ENCODE measurements at places on chromosomes 3 and 15.
A peak's percentile ranks its signal among the peaks of the same experiment; 100 is the strongest.

GRCh38 chr3:193829781-193830180 is 236.8 kb downstream of the OPA1 start:
- peak; percentile 57 for DNase-seq

DNA sequence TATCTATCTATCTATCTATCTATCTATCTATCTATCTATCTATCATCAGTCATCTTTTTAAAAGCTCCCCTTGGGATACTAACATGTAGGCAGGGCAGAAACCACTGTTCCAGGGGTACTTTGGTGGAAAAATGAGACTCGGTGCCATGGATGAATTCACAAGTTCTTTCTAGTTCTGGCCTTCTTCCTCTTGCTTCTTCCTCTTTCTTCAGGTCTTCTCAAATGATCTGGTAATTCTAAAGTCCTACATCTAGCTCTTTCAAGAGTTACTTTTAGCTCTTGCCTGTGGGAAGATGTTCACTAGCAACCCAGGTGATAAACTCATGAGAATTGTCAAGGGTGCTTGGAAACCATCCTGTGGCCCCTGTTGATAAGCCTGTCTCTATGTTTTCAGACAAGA is 168.5 kb upstream of the TBC1D5 start:
- no peak for DNase-seq

DNA sequence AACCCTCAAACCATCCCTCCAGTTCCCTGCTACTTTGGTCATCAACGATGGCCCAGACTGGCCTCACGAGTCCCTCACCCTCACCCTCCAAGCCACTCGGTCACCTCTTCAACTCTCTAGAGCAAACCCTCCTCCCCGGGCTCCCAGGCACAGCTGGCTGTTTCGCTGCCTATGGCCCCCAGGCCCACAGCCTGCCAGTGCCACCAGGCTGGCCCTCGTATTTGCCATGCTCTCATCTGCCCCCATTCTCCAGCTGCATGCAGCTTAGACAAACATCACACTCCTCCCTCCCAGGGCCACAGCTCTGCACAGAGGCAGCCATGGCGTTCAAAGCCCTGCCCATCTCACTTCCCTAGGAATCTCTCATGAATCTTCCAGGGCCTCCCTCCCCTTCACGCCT is 13.8 kb downstream of the RAB43 start:
- DNase-seq = no peak

- DNase-seq = no peak
These were observed 1173.1 kb downstream of the NSUN3 start for GRCh38 chr3:95235916-95236315.

- DNase-seq = no peak
These were observed 104.1 kb downstream of the TBC1D5 start for GRCh38 chr3:17638356-17638755.

DNA sequence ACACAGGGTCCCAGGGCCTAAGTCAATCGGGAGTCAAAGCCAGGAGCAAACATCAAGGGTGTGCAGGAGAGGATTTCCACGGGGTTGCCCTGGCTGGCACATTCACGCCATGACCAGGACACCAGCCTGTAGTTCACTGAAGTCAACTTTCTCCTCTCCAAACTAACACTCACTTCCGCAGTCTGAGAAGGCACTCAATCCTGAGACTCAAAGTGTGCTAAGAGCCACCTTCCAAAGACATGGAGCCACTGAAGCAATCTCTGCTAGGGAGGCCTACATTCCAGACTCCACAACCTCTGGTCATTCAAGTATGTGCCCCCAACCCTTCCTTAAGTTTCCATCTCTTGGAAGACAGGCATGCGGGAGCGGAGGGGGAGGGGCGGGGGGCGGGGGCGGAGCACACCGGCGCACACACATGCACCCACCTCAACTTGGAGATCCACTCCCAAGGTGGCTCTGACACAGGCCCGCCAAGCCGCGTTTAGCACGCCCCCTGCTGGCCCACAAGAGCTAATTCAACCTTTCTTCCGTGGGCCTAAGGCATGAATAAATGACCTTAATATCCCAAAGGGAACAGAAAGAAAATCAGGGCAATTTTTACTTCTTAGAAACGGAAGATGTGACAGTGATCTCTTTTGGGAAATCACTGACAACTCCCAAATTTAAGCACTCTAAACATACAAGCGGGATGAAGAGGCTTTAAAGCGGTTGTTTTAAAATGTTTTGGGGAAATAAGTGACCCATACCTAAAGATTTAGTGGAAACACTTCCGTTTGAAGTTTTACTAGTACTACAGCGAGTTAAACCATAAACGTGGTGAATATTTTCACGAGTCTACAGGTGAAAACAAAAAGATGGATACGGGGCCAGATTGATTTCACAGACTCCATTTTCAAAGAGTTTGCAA is 162.5 kb upstream of the CHRNA7 start:
- peak; percentile 65 for DNase-seq

DNA sequence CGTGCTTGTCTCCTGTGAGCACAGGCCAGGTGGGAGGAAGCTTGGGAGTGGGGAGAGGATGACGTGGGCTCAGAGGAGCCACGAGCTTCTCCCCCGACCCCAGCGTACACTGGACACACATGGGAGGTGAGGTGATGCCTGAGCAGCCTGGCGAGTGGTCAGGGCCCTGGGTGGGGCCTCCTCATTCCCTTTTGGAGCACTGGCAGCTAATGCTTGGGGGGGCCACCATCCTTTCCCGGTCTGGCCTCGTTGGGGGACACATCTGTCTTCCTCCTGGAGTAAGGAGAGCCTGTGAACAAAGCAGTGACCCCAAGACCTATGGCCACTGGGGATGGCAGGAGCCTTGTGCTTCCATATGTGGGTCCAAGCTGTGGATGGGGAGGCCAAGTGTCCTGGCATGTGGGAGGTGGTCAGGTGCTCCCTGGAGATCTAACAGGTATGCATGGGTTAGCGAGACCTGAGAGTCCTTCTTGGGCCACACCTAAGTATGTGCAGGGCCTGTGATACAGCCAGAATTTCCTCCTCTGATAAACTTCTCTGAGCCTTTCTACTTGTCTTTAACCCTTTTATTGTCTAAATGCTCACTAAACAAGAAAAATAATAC is 9.5 kb downstream of the KLF13 start:
- no peak for DNase-seq

- no peak for DNase-seq
These were observed 132.6 kb upstream of the TBL1XR1 start for GRCh38 chr3:177329854-177330253.

DNA sequence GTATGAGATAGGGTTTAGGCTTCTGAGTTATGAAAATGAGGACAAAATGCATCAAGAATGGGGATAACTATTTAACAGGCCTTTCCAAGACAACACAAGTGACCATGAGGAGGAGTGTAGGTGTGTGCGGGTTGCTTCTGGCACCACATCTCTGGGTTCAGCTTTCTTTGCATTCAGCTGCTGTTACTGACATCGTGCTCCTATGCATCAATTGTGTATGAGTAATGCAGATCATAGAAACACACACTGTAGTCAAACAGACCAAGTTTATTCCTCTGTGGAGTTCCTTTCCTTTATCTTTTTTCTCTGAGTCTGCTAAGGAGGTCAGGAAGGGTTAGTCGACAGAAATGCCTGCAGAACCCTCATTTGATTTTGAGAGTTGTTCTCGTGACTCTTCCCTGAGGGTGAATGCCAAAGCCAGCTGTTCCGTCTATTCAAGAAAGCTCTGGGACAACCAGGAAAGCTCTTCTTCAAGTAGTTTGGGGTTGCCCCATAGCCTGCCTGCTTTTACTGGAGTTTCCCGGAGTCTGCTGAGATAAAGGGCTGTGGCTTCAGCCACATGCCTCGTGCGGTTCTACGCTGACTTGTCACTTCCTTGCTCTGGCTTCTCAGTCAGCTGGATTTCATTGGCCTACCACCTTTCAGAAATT is 136.7 kb upstream of the TLE3 start:
- no peak for DNase-seq

- no peak for DNase-seq
These were observed 43.0 kb downstream of the RAB8B start for GRCh38 chr15:63232405-63232804.

- no peak for DNase-seq
These were observed 34.9 kb downstream of the FLNB start for GRCh38 chr3:58042947-58043707.

DNA sequence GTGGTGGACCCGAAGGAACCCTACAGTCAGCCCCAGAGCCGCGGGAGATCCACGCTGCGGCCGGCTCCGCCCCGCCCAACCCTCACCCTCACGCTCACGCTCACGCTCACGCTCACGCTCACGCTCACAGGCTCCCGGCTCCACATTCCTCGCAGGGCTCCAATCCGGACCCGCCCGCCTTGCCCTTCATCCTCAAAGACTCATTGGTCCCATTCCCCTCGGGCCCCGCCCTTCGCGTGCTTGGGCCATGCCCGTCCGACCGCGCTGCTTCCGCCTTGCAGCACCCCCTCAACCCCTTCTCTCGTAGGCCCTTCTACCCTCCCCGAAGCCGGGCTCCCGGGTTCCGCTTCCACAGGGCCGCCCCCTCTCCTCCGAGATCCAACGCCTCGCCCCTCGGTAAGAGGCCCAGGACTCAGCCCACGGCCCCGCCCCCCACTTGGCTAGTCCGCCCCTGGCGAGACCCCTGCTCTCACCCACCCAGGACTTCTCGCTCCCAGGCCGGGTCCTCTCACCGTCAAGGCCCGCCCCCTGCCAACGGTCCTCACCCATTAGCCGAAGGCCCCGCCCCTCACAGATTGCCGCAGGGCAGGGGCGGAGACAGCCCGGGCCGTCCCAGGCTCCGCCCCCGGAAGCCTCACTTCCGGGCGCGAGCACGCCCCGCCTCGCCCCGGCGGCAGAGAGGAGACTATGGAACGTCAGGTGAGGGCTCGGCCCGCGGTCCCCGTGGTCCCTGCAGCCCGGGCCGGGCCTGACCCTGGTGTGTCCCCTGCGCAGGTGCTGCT is at the start of gene APEH:
APEH (plus strand) TSS at position 637 of the 782 bp plus-strand sequence; CDS start at position 688, 51 bp downstream.
- DNase-seq = peak; percentile 98

DNA sequence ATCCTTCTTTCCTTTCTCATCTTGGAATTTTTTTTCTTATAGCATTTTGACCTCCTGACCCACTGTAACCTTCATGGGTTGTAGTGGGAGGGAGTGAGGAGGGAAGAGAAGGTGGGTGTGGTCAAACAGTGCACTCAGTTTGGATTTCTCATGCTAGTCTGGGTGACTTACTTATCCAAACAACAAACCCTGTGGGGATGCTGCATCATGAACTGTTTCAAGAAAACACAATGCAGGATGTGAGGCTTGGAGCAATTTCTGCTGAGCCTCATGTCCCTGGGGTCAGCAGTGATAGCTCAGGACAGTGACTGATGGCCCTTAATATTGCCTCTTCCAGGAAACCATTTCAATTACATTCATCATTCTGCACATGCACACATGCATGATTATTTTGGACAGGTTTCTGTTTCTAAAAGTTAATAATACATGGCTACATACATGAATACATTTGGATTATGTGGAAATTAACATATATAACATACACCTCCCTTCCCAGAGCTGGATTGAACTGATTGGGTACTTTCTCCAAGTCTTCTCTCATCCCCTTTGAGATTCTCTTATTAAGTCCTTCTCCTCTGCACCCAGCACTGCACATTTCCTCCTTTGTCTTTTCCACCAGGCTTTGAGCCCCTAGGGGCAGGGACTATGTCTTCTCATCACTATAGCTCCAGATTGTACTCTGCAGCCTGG is 61.2 kb downstream of the ADAMTSL3 start:
- no peak for DNase-seq

DNA sequence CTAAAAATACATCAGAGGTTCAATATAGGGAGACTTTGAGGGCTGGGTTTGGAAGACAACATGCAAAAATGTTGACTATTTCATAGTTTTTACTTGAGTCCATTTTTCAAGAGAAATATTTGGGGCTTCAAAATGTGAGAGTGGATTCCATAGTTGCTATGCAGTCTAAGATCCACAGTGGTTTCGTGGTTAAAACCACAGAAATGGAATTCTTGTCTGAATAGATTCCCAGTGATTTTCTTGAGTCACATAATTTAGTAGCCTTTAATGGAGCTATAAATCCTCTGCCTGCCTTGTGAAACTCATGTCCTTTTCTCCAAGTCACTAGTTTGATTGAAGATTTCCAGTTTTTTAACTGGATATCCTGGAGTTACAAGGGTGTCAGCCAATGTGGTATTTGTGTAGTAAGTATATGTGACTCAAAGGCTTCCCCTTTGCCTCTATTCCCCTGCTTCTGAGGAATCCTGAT is 94.7 kb upstream of the RBMS3 start:
- DNase-seq = no peak

DNA sequence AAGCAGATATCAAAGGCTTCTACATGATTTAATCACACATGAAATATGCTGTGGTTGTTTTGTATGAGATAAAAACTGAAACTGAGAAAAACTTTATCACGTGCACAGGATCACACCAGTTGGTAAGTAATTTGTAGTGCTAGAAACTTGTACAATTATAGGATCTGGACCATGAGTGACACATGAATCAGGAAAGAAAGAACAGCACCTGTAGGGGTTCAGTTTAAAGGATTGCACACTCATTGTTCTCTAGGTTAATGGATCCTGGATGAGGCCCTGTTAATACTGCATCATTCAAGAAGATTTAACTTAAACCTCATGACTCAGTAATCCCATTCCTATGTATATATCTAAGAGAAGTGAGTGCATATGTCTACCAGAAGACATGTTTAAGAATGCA is 87.9 kb downstream of the STT3B start:
- no peak for DNase-seq

DNA sequence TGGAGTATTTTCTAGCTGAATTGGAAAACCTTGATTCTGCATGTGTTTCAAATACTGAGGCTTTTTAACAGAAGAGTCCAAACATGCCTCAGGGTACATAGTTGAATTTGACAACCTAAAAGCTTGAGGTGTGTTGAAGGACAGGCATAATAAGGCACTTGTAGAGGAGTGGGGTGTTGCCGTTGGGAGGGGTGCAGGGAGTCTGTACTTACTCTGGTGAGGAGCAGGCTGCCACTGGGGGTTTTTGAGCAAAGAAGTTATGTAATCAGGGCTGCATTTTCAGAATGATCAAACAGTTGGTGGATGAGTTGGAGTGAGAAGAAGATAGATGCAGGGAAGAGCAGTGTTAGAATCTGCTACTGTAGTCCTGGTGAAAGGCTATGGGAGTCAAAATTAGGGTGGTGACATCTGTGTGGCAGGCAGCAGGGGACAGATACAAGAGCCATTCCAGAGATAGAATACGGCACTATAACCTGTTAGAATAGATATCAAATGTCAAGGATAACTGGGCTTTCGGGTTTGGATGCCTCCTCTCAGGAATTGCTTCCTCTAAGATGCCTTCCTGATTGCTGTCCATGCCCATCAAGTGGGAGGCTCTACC is 161.6 kb downstream of the GHSR start:
- no peak for DNase-seq

DNA sequence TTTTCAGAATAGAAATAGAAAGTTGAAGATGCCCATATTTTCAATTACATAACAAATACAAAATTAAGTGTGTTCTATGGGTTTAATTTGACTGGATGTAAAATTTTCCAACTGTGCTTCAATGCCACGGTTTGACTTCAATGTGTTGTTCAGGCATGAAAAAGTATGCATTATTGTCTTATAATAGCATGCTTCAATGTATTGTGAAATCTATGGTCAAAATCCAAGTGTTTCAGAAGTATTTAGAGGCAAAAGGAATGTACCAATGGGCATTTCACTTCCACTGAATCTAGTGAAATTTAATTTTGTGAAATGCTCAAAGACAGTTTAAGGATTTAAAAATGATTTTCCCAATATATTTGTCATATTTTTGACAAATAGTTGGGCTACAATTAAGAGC is 16.0 kb downstream of the NEK10 start:
- DNase-seq = no peak

- no peak for DNase-seq
These were observed 37.4 kb downstream of the TXNRD3 start for GRCh38 chr3:126617571-126617970.
